Spinal cord (tissue), 10 donors: ENCODE measurements at places on chromosomes 5 and 9.

- DNase-seq, result no peak
These were observed 3.1 kb downstream of the CETN3 start for GRCh38 chr5:90406466-90406865.

DNA sequence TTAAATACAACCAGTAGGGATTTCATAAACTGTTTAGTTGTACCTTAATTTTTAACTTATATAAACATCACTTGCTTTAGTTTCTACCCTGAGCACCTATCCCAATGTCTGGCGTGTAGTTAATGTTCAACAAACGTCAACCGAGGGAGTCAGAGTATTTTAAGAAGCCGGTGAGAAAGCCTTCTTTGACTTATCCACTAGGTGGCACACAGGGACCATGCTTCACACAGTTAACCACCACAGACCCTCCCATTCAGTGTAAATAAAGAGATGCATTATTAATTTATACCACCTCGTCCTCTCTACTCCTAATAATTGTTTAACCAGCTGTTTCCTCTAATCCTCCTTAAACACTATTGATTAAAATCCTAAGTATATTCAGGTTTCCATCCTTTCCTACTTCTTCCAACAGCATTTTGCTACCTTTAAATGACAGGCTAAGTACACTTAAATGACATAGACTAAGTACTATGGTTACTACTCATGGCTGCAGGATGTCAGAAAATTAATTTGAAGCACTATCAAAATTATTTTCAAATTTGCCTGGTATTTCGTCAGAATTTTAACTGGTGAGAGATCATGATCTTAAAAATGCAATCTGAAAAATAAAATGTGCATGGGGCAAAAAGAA, 2.3 kb downstream of the HAPLN1 start:
- DNase-seq, result peak; percentile 95

DNA sequence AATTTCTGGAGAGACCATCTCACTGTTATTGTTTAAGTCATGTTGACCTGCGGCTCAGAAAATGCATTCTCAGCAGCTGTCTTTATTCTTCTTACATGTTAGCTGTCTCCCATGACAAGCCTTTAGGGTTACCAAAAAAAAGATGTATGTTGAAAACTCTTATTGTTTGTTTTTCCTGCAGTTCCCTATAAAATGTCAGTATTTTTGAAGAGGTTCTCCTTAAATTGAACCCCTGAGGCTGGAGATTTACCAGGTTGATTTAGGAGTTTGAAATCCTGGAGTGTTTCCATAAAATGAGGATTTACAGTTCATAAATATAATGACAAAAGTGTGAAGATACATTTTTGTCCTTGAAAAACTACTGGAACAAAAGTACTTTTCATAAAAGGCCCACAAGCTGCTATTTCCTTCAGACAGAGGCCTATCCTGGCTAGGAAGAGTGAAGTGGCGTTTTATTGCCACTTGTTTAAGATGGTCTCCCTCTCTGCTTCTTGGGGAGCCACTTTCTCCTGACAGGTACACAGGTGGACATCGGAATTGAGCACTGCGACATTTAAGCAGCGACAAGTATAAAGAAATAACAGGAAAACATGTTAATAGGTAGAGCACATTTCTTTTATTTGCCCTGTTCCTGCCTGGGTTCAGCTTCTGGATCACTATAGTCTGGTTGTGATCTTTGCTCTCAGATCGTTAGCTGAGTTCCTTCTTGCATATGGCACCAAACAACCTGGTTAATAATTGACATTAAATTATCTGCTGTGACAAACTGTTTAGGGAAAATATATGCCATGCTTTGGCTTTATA, 344.8 kb upstream of the RPS23 start:
- no peak for DNase-seq

GRCh38 chr5:135643881-135644766, 65.3 kb upstream of the CXCL14 start:
- DNase-seq, result no peak

DNA sequence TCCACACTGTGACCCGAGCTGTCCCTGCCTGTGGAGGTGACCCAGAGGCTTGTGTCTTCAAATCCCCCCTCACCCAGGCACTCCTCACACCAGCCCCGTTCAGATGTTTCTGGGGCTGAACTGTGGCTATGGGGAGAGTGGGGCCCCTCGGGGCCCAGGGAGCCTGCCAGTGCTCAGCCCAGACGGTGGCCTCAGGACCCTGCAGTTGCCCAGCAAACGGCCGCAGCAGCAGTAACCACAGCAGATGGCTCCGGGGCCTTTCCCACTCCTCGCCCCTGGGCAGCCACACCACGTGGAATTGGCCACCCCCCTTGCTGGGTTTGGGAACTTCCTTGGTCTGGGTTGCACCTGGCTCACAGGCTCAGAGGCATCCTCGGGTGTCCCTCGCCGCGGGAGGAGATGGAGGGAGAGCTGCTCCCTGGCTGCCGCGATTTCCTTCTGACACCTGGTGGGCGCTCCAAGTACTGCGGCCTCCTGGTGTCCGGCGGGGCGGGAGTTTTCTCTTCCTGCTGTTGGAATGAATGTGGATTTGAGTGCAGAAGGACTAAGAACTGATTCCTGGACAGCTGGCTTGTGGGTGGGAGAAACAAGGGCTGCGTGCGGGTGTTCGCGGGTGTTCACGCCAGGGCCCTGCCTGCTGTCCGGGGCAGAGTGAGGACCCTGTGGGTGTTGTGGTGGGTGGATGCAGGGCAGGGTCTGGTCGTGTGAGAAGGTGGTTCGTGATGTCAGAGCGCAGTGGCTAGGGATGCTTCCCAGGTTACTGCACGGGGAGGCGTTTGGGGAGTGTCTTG, 97.5 kb downstream of the COL5A1 start:
- DNase-seq, result no peak

GRCh38 chr9:708182-708550, 133.3 kb upstream of the DMRT1 start:
- DNase-seq, result no peak

GRCh38 chr9:20418485-20418884, 203.8 kb downstream of the MLLT3 start:
- DNase-seq, result no peak

DNA sequence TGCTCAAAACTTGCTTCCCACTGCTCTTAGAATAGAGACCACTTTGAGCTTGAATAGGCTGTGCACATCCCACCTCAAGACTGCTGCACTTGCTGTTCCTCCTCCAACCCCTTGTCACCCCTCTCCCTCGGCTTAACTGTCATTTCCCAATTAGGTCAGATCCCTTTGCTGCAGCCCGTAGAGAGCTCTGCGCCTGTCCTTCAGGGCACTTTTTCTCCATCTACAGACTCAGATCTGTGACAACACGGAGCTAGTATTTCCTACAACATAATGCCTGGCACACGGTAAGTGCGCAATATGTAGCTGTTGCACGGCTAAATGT, 485 bp upstream of the HABP4 start:
- DNase-seq, result no peak

GRCh38 chr5:72648480-72648879, 141.3 kb upstream of the ZNF366 start:
- DNase-seq, result no peak

GRCh38 chr5:32275396-32275741, 37.4 kb downstream of the MTMR12 start:
- no peak for DNase-seq

GRCh38 chr5:154461531-154461930, 15.7 kb downstream of the SAP30L start:
- no peak for DNase-seq

- DNase-seq, result no peak
These were observed 255.9 kb upstream of the ACO1 start for GRCh38 chr9:32128546-32128945.

DNA sequence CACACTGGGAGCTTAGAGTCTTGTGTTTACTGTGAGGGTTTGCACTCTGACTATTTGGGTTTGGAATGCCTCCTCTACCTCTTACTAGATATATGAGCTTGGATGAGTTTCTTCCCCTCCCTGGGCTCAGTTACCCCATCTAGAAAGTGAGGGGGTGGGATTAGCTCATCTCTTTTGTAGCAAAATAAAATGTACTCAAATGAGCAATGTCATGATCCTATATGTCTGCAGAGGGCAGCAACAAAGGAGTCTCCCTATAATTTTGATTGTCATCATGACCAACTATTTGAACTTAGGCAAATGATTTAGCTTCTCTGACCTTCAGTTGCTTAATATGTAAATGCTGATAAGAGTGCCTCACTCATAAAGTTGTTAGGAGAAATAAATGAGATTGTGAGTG, 109.0 kb downstream of the DPYSL3 start:
- no peak for DNase-seq

- no peak for DNase-seq
These were observed 93.5 kb downstream of the RGS3 start for GRCh38 chr9:113556877-113557593.
